ENCODE measurements at places on chromosomes 4 and X.

DNA sequence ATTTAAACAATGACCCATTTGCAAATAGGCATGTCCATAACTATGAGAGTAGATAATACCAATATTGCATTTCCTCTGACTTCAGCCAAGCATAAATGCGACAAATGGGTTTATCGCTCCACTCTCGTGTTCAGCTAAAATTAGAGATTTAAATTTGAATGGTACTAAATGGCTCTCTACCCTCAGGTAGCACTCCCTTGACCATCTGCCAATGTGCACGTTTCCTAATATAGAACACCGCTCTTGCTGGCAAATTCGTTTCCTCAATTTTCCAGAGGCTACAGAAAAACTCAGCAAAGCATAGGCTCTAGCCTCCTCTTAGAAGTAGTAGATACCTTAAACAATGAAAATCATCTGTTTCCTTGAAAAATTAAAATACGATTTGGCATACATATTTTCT is 251.6 kb downstream of the ADGRA3 start:
- no peak for DNase-seq

- DNase-seq, result no peak
These were observed 81.8 kb downstream of the GLUD2 start for GRCh38 chrX:121128925-121129877.

- DNase-seq, result no peak
These were observed 1072.9 kb upstream of the SLIT2 start for GRCh38 chr4:19178835-19179234.

DNA sequence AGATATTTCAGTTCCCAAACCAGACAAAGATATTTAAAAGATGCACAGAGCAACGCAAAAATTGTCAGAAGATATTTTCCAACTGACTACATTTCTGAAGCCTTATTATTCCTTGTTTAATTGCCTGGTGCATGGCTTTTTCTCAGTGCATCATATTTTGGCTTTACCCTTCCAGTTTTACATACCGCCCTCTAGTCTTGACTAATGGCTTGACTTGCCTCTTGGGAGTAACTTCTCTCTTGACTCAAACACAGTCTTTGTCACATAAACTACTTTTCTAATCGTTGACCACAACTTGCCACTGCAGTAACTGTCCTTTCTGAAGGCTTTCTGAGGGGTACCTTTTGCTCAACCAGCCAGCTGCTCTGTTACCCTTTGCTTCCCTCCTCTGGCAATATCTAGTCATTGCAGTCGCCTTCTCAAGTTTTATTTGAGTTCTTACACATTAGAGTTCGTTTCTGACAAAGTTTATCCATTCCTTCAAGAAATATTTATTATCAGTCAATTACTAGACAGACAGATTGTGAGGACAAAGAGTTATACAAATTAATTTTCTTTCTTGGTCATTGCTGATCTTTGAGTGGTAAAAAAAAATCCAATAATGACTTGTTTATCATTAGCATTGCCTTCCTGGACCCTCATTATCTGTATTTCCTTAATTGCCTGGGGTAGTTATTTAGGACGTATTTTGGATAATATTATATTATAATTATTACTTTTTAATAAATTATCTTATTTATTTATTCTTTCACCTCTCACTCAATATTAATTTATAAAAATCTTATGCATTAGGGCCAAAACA is 506.9 kb upstream of the PCDH10 start:
- DNase-seq, result no peak

DNA sequence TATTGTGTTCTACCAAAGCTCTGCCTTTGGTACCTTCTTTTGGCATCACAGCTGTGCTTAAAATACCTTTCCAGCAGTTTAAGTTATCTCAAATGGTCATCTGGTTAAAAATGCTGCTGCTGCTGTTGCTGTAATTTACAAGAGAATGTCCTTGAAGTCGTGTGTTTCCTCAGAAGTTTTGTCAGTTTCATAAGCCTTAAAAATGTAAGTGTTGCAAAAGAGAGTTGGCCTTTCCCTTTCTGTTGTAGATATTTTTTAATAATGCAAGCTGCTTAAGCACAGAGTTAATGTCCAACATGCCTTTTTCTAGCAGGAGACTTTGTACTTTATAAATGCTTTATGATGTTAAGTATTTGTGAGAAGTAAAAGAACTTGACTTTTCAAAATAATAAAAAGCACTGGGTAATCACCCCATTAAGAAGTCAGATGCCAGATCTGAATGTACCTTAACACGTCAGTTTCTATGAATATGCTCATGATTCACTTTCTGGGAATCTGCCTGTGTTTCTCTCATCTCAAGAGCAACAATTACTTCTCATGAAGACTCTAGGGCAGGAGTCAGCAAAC is 35.3 kb upstream of the TENM3 start:
- DNase-seq, result no peak

- DNase-seq, result peak; percentile 34
These were observed 29.2 kb downstream of the HTT-AS start for GRCh38 chr4:3044870-3045819.

- DNase-seq, result no peak
These were observed 487.8 kb upstream of the MAGEB18 start for GRCh38 chrX:25650216-25650820.

GRCh38 chr4:104940927-104941326 is 205.7 kb upstream of the TET2 start:
- no peak for DNase-seq

DNA sequence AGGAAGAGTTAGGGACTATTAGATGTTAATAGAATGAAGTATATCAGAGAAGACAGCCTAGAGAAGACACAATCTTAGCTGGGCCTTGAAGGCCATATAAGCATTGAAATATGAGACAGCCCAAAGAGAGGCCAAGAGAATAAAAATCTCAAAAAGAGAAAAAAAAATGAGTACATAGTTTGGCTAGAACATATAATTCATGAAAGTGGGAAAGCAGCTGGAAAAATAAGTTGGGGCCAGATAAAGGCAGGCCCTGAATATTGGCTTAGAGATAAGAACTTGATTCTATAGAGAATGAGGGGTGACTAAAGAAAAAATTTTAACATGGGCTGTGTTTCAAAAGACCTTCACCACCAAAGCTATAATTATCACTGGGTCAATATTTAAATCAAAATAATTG is 7.4 kb upstream of the UTP3 start:
- no peak for DNase-seq
